Naive thymus-derived CD8-positive, alpha-beta T cell (primary cell): ENCODE measurements at places on chromosomes 1 and 21. TPM values are rescaled to one million over a fixed set of nuclear protein-coding genes. Genes with fewer than 3 reads are reported as not detected.
A peak's percentile ranks its signal among the peaks of the same experiment; 100 is the strongest.

DNA sequence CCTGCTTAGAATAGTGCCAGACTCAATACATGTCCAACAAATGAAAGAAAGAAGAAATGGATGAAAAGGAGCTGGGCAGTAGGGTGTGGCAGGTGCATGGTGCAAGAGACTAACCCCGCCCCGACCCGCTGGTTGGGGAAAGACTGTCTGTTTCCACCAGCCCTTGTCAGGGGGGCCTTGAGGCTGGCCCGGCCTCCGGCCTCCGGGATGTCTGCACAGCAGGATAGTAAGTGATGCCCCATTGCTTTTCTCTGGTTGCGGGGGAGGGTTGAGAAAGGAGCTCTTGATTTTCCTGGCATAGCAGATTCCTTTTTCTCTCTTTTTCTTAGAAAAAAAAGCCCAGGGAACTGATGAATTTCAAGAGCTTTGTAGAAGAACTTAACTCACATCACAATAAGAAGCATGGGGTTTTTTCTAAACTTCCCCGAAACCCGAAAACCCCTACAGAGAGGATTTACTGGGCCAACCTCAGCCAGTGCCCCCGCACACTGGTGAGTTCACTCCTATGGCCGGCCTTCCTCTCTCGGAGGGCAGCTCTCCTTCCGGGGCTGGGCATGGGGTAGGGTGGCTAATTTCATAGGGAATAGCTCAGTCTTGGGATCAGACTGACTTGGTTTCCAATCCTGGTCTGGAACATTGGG is 12.5 kb upstream of the TTC22 start:
- DNase-seq = no peak

- peak; percentile 2 for DNase-seq
These were observed 46.7 kb downstream of the OLIG1 start for GRCh38 chr21:33116676-33117075.

- DNase-seq = no peak
These were observed 8.7 kb upstream of the ZNF691 start for GRCh38 chr1:42837709-42838108.

- peak; percentile 62 for DNase-seq
These were observed 21.5 kb upstream of the LEFTY2 start for GRCh38 chr1:225962440-225962975.

GRCh38 chr21:41045534-41046268 is 122.3 kb upstream of the BACE2 start:
- DNase-seq = no peak

- no peak for DNase-seq
These were observed 705 bp upstream of the SLC50A1 start for GRCh38 chr1:155134880-155135414.

DNA sequence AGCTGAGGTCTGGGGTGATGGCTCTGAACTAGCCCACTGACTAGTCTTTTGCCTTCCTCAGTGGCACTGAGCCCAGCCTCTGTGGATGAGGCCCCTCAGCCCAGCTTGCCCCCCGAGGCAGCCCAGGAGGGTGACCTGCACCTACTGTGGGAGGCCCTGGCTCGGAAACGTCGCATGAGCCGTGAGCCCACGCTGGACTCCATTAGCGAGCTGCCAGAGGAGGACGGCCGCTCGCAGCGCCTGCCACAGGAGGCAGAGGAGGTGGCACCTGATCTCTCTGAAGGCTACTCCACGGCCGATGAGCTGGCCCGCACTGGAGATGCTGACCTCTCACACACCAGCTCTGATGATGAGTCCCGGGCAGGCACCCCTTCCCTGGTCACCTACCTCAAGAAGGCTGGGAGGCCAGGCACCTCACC is 87.8 kb downstream of the TRIM11 start:
- DNase-seq = peak; percentile 49

DNA sequence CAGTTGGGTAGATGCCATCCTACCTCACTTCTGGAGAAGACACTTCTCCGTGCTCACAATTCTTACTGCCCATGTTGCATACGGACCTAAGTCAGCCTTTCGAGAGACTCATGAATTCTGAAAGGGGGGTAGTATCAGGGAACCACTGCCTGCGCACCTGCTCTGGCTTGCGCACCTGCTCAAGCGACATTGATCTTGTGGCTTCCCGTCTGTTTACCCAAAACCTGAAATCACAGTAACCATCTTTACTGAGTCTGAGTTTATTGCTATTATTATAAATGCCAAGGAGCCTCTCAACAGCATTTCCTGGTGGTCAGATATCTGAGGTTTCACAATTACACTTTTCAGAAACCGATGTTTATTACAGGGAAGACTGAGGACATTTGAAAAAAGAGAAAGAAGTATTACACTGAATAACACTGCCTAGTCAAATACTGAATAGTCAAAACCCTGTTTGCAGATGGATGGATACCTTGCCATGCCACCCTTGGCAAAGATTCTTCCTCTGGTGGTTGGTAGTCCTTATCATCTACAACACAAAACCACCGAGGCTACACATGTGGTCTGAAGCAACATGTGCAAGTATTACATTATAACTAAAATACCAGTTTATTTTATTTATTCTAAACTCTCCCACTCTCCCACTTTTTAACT is 208.7 kb downstream of the SIPA1L2 start:
- no peak for DNase-seq

Gene CFHR2
- total RNA-seq = not detected

- no peak for DNase-seq
These were observed 368.0 kb downstream of the HHAT start for GRCh38 chr1:210696709-210697108.

Gene NBPF4
- not detected for total RNA-seq

DNA sequence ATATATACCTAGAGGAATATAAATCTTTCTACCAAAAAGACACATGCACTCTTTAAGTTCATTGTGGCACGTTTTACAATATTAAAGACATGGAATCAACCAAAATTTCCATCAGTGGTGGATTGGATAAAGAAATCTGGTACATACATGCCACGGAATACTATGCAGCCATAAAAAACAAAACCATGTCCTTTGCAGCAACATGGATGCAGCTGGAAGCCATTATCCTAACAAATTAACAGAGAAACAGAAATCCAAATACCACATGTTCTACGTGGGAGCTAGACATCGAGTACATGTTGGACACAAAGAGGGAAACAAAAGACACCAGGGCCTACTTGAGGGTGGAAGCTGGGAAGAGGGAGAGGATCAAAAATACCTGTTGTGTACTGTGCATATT is 33.0 kb upstream of the B3GALT2 start:
- DNase-seq = no peak

Gene OR2T11
- not detected for total RNA-seq

- peak; percentile 33 for DNase-seq
These were observed 65.8 kb downstream of the SIK1 start for GRCh38 chr21:43361127-43361492.

- DNase-seq = no peak
These were observed 29.4 kb downstream of the MIER1 start for GRCh38 chr1:66954208-66954607.

Gene CDCA8
- total RNA-seq = 1.4 TPM

DNA sequence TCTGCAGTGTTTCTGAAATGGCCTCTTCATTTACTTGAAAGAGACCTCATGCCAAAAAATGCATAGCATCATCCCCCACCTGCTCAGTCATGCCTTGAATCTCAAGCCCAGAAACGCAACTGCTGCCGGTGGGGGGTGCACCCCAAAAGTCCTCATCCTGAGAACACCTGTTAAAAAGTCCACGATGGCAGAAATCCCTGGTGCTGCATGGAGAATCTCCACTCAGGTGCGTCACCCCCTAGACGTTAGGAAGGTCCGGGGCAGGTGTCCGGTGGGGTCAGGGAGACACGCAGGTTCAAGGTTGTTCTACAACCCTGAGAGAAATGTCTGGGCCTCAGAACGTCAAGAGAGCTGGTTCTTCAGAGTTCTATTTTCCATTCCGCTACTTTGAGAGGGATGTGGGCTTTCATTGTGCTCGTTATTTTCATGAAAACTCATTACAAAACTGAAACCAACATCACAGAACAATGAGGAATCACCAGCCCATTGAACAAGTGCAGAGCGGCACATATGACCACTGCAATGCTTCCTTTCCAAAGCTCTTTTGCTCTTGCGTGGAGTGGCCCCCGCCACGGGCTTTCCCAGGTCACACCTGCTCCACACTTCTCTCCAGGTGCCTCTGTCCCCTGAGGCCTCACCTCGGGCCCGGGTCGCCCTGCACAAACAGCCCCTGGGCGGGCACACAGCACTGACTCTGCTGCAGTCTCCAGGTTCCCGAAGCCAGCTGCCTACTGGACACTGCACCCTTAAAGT is 201.9 kb downstream of the TOMM20 start:
- no peak for DNase-seq

DNA sequence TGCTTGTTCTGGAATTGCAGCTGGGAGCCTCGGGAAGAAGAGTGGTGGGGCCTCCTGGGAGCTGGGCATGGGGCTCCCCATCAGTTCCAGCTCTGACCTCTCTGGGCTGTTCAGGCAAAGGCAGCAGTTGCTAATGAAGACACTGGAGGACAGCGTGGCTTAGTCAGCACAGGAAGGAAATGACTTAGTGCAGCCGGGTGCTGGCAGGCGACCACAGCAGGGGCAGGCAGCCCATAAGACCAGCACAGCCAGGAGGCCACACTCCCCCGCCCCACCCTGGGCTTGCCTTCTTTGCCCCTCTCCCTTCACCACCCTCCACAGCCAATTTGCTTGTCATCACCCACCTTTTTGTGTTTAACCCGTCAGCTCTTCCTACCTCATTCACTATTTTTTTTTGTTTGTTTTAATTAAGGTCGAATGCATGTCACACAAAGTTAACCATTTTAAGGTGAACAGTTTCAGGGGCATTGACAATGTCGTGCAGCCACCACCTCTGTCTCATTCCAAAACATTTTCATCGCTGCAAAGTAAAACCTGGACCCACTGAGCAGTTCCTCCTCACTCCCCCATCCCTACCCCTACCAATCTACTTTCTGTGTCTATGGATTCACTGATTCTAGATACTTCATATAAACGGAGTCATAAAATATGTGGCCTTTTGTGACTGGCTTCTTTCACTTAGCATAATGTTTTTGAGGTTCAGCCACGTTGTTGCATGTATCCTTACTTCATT is 10.9 kb downstream of the OLIG2 start:
- no peak for DNase-seq

Gene C1orf185
- total RNA-seq = not detected

GRCh38 chr1:25661043-25661815 is 44.6 kb downstream of the MAN1C1 start:
- DNase-seq = no peak

- no peak for DNase-seq
These were observed 1.0 kb downstream of the PLPP3 start for GRCh38 chr1:56578138-56578962.

DNA sequence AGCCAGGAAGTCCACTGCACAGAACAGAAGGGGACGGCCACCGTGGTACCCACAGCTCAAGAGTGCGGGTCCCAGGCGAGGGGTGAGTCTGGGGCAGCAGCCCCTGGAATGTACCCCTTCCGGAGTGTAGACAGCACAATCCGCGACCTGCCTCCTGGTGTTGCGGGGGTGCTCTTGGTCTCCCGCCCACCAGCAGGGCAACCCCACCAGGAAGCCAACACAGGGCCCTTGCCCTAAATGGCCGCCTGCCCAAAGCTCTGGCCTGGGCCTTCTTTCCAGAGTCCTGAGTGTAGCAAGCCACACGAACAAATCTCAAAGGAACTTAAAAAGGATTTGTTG is 1.1 kb upstream of the SLC19A1 start:
- no peak for DNase-seq

GRCh38 chr21:36048357-36048756 is 12.0 kb downstream of the SETD4 start:
- no peak for DNase-seq

Gene LIN28A
- total RNA-seq = not detected

Gene SPOCD1
- 0.36 TPM for total RNA-seq

DNA sequence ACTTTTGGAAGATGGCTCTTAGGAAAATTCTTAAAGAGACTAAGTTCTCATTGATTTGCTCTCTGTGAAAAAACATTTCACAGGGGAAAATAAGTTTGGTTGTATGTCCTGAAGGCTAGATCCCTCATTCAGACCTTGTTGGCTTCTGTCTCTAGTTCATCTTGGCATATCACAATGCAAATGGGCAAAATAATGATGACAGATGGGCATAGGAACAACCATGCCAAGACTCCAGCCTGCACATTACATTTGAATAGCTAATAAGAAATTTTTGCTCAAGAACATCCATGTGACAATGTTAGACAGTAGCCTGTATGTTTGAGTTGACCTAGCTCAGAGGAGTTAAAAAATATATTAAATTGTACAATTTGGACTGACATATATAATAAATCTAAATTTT is 292.9 kb downstream of the PLA2G4A start:
- DNase-seq = no peak

GRCh38 chr1:101323535-101323934 is 86.7 kb downstream of the S1PR1 start:
- no peak for DNase-seq

Gene E2F2
- total RNA-seq = 0.10 TPM

Gene HES5
- not detected for total RNA-seq

GRCh38 chr1:105260001-105260400 is 1510.3 kb downstream of the AMY1C start:
- DNase-seq = no peak

GRCh38 chr21:46032100-46032499 is 50.5 kb downstream of the COL6A1 start:
- DNase-seq = no peak

GRCh38 chr1:214446772-214447556 is 104.4 kb downstream of the PTPN14 start:
- no peak for DNase-seq

DNA sequence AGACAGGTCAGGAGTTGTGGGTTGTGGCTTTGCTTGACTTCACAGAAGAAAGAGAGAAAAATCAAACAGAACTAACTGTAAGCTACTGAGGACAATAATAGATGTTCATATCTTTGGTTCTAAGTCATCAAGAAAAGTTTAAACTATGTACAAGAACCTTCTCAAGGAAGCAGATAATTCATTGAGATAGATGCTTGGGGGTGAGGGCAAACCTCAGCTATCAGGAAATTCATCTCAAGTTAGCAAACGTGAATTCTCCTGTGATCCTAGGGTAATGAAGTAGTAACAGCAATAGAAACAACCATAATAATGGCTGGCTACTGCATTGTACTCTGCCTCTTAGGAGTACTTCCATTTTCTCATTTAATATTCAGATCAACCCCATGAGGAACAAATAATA is 506.2 kb downstream of the PLPP3 start:
- DNase-seq = no peak

- no peak for DNase-seq
These were observed 54.9 kb upstream of the EDN2 start for GRCh38 chr1:41539418-41539805.

DNA sequence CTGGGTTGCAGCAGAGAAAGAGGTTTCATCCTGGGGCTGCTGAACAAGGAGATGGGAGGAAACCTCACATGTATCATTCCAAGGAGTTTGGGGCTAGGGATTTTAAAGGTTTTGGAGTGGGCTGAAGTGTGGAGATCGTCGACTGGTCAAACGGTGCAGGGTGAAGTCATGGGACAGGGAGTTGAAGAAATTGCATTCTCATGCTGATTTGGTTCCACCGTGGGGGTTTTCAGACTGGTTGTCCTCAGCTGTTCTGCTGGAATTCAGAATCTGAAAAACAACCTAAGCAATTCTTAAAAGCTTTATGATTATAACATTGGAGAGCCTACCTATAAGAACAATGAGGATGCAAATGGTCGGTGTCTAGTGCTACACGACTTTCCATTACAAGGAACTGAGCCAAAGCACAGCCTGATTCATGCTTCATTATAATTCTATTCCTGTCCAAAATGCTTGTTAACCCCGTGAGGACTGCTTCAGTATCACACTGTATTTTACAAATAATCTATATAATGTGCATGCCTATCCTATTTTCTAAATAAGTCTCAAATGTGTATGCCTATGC is 242.7 kb downstream of the TM2D1 start:
- DNase-seq = no peak
